ENCODE measurements at places on chromosomes 2 and 18.

GRCh38 chr2:239390546-239391285 lies 10.1 kb downstream of the HDAC4 start:
- DNase-seq, result no peak

DNA sequence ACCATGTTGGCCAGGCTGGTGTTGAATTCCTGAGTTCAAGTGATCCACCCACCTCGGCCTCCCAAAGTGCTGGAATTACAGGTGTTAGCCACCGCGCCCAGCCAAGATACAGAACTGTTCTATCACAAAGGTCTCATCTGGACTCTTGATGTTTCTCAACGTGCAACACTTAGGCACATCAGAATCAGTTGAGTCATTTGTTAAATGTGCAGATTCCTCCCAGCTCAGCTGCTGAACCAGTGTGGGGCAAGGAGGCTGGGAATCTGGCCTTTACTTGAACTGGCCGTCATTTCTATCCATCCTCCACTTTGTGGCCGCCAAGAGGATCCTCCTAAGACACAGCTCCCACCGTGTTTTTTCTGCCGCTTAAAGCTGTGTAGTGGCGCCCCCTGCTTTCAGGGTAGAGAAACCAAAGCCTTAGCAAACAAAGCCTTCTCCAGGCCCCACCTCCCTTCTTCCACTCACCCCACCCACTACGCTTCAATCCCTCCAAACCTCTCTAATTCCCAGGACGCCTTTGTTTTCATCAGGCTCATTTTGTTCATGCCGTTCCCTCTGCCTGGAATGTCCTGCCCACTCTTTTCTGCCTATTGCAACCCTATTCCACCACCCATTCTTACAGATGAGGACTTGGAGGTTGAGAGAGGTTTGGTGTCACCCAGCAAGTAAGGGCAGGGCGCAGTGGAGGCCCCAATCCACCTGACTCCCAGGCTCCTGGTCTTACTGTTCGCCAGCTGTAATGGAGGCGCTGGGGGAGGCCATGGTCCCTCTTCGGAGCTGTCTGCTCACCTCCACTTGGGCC lies 776 bp upstream of the SPEG start:
- DNase-seq, result peak; percentile 51

GRCh38 chr18:3111523-3112240 lies 98.7 kb upstream of the LPIN2 start:
- no peak for DNase-seq

DNA sequence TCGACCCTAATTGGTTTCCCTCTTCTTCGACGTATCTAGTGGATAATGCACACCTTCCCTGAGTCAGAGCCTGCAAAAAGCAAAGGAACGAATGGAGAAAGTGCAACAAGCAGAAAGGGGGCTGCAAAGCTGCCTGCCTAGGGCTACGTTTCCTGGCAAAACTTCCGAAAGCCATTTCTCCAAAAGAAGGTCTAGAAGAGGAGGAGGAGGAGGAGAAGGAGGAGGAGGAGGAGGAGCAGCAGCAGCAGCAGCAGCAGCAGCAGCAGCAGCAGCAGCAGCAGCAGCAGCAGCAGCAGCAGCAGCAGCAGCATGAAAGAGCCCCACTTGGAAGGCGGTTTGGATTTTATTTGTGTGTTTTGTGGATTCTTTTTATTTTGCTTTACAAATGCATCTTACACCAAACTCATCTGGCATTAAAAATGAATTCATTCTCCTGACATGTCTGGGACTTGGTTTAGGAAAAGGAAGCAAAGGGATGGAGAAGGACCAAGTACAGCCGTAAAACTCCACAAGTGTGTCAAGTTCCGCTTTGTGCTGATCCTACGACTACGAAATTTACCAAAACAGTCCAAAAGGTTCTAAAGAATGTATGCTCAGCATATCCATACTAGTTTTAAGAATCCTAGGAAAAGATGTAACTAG lies 2.0 kb downstream of the TCF4 start:
- DNase-seq, result no peak

DNA sequence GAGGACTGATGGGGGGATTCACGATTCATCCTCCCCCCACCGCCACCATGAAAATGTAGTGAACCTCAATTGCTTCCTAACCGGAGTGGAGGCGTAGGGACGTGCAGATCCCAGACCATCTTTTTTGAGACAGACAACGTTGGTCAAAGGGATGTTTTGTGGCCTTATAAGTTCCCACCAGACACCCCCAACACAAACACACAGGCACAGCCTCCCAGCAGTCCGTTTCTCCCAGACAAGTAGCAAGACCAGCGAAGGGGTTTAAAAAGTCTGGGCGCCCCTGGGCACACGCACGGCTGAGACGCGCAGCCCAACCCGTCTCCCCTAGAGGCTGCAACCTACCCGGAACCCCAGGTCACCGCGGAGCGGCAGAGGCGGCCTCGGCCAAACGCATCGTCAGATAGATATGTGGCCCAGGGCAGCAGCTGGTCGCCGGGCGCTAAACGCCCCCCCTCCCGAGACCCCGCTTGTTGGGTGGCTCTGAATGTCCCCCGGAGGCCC lies 1.3 kb downstream of the GBX2 start:
- no peak for DNase-seq

GRCh38 chr2:240143801-240144648 lies 3.6 kb upstream of the OTOS start:
- DNase-seq, result no peak

DNA sequence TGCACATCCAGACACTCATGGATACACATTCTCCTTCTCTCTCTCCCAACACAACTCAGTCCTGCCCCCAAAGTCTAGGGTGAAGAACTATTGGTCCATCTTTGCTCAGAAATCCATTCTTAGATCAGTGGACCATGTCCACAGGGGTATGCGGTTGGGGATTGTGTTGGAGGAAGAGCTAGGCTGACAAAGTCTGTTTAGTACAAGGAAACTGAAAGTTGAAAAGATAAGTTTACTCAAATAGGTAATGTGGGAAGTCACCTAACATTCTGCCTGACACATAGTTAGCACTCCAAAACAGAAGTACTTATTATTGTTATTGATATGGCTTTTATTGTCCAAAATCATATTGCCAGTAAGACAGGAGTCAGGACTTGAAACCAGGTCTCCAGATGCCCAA lies 55.9 kb downstream of the ALK start:
- DNase-seq, result no peak

GRCh38 chr2:28419443-28420270 lies 27.0 kb downstream of the FOSL2 start:
- DNase-seq, result no peak

- DNase-seq, result no peak
Observed at GRCh38 chr2:160541745-160542144, 48.1 kb upstream of the RBMS1 start.

DNA sequence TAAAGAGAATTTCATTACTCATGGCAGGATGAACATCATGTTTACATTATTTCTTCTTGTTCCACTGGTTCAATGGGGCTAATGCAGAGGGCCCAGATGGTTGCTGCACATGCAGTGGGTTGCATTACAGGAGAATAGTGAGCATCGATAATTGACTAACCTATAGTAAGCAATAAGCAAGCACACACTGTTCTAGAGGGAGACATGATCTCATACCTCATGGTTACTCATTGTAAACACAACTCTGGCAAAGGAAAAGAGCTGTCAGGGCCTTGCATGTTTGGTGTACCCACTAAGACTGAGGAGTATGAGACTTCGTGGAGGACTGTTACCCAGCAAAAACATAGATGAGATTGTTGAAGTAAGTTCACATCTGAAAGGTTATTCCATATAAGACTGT lies 885.6 kb upstream of the VRK2 start:
- DNase-seq, result no peak

- DNase-seq, result no peak
Observed at GRCh38 chr2:73601780-73602179, 40.4 kb downstream of the NAT8 start.

DNA sequence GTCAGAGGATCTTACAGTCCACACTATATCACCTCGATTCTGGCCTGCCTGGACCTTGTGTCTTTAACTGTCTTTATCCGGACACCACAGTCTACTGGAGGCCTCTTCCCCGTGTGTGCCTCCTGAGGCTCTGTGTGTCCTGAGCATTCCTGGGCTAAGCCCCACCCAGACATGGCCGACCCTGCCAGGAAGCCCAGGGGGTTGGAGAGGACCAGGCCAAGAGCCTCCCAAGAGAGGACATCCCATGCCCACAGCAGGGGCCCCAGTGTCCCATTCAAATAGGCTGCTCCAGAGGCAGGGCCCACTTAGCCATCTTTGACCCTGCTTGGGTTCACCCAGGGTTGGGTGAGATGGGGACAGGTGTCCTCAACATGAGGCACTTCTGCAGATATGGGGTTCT lies 84.7 kb upstream of the OTOS start:
- no peak for DNase-seq

- no peak for DNase-seq
Observed at GRCh38 chr2:111629983-111630382, 254.0 kb downstream of the ANAPC1 start.

- no peak for DNase-seq
Observed at GRCh38 chr2:121409388-121409787, 121.3 kb upstream of the RNU4ATAC start.

DNA sequence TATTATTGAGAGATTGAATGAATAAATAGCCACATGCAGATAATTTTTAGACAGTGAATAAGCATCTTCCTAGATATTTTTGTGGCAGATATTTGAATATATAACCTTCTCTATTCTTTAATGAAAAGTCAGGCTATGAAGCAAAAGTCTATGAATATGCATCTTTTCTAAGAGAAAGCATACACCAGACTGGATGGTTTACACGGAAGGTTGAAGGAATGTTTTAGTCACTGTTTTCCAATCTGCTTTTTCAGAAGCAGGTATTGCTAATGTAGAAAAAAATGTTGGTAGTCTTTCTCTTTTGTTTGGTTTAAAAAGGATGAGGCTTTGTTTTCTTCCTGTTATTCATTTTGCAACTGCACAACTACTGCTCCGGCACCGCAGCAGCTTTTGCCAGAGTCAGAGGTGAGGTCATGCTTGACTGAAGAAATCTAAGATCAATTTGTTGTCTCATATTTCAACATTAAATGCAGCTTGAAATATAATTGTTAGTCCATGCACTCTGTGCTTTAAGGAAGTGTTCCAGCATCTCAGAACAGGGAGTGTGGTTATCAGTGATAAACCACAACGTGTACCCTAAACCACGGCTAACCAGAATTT lies 1540.8 kb upstream of the PIK3C3 start:
- peak; percentile 11 for DNase-seq

- DNase-seq, result peak; percentile 96
Observed at GRCh38 chr2:74178211-74179062, at the start of gene MOB1A. TSS of gene MOB1A (minus strand) at chr2:74178879. CDS start at chr2:74178674, 205 bp downstream.

GRCh38 chr18:37135177-37135576 lies 306.2 kb downstream of the KIAA1328 start:
- no peak for DNase-seq

GRCh38 chr2:169039702-169040101 lies 8.6 kb upstream of the ABCB11 start:
- DNase-seq, result no peak

- no peak for DNase-seq
Observed at GRCh38 chr18:75261430-75262223, 51.0 kb downstream of the TSHZ1 start.

DNA sequence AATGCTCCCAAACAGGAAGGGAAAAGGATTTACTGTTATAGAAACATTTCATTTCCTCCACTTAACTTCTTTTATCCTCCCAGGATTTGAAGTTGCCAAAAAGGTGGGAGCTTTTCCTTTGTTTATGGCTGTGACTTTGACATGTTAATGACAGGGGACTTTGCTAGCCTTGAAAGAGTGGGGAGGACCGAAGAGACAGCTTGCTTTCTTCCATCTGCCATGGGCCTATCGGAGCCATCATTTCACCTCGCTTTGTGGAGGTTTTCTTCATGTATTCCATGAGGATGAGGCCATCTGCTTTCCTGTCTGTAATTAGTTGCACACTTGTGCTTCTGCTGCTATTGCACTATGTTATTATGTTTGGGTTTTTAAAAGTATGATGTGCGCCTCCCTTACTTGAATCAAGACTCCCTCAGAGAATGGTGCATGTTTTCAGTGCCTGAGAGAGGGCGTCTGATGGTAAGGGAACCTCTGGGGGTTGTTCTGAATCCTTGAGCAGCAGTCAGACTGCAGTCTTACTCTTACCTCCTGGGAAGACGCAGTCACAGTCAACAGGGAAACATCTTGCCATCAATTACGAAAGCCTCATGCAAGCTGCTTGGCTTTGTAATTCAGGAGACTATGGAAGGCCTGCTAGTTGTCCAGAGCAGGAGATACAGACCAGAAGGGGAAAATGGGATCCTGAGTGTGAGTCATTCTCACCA lies 173.3 kb upstream of the MGAT5 start:
- DNase-seq, result no peak

GRCh38 chr2:189506514-189506976 lies 65.3 kb downstream of the WDR75 start:
- no peak for DNase-seq

DNA sequence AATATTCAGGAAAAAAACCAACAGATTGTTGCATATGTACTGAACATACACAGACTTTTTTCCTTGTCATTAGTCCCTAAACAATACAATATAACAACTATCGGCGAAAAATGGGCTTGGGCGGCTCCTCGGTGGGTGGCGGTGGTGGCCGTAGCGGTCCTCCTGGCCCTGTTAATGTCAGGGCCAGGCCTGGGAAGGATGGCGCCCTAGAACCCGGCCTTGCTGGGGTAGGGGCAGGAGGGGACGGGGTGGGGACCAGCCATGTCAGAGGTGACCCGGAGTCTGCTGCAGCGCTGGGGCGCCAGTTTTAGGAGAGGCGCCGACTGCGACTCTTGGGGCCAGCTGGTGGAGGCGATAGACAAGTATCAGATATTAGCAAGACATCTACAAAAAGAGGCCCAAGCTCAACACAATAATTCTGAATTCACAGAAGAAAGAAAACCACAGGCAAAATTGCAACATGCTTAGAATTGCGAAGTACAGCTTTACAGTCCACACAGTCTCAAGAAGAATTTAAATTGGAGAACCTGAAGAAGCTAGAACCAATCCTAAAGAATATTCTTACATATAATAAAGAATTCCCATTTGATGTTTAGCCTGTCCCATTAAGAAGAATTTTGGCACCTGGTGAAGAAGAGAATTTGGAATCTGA lies 36.5 kb downstream of the ROCK2 start:
- no peak for DNase-seq

GRCh38 chr18:35451916-35452315 lies 45.8 kb downstream of the INO80C start:
- DNase-seq, result no peak

DNA sequence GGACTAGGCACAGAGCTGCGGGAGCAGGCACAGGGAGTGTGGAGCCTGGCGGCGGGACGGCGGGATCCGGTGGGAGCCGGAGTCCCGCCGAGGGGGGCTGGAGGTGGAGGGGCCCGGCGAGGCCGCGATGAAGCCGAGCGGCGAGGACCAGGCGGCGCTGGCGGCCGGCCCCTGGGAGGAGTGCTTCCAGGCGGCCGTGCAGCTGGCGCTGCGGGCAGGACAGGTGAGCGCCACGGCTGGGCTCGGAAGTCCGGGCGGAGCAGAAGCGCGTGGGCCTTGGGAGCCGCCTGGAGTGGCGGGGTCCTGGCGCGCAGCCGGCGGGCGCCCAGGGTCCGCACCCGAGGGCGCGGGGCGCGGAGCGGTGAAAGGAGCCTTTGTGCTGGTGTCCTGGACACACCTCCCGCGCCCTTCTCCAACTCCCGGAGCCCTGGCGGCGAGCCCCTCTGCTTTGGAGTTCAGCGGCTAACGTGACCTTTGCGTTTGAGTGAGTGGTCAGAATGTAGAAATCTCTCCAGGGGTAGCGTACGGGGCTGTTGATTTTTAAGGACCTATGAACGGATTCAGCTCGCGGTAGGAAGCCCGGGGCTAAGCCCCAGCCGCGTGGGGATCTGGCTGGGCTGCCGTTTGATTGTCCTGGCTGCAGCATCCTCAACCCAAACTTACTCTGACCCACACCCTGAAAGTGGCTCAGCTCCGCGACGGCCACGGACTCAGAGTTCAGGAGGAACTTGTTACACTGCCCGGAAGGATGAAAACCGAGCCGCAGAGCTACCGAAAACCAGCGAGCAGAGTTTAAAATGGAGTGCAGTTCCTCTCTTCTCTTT lies 448 bp downstream of the IMPA2 start:
- no peak for DNase-seq

Data from DMS153 (cell line).